Uterus (tissue), 4 donors: ENCODE measurements at places on chromosomes 3 and 15. TPM values are rescaled to one million over a fixed set of nuclear protein-coding genes. Genes with fewer than 3 reads are reported as not detected.
A peak's percentile ranks its signal among the peaks of the same experiment; 100 is the strongest.

DNA sequence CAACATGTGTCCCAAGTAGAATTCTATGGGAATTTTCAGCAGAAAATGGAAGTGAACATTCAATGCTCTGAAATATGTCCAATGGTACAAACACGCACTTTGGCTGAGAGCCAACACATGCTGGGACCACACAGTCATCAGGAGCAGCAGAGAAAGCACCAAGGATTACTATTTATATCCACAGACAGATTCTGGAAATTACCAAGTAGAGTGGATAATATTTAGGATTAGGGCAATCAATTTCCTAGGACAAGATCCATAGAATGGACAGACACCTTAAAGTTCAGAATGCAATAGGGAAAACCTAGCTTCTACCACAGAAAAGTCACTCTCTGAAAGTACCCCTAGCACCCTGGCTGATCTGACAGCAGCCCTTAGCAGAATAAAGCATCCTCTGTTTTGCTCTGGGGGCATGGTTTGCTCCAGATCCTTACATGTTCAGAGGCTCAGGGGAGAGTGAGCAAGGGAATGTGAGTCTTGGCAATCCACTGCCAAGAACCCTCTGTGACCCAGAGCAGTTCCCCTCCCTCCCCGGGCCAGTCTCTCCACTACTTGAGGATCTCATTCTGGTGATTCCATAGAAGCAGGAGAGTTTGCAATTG is 206.0 kb upstream of the WNT5A start:
- DNase-seq = no peak

GRCh38 chr15:86557018-86557550 is 477.4 kb downstream of the AGBL1 start:
- no peak for DNase-seq

The EXD1 gene
- total RNA-seq = not detected

The ACTC1 gene
- not detected for total RNA-seq

The ADAMTS9 gene
- total RNA-seq = 168 TPM

- DNase-seq = no peak
Measured at GRCh38 chr3:16509721-16510619, 3.5 kb downstream of the RFTN1 start.

DNA sequence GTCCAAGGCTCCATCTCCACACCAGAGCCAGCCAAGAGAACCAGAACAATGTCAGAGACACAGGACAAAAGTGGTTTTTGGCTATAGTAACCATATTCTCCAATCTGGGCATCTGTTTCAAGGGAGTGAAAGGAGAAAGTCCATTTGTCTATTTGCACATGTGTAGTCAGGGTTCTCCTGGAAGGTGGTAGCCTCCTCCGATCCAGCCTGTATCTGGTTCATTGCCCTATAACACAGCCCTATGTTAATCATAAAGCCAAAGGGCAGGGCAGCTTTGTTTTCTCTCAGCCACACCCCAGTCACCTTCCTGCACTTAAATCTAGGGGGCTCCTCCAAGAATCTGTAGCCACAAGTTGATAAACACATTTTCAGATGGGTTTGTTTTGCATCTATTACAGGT is 128.1 kb upstream of the ADPGK start:
- DNase-seq = no peak

- DNase-seq = no peak
Measured at GRCh38 chr3:46070595-46071093, 43.4 kb upstream of the XCR1 start.

The MGA gene
- 93.2 TPM for total RNA-seq

The SCAANT1 gene
- total RNA-seq = not detected

- DNase-seq = no peak
Measured at GRCh38 chr3:171901615-171902312, 58.6 kb downstream of the TMEM212 start.

The ZNF770 gene
- 43.3 TPM for total RNA-seq

DNA sequence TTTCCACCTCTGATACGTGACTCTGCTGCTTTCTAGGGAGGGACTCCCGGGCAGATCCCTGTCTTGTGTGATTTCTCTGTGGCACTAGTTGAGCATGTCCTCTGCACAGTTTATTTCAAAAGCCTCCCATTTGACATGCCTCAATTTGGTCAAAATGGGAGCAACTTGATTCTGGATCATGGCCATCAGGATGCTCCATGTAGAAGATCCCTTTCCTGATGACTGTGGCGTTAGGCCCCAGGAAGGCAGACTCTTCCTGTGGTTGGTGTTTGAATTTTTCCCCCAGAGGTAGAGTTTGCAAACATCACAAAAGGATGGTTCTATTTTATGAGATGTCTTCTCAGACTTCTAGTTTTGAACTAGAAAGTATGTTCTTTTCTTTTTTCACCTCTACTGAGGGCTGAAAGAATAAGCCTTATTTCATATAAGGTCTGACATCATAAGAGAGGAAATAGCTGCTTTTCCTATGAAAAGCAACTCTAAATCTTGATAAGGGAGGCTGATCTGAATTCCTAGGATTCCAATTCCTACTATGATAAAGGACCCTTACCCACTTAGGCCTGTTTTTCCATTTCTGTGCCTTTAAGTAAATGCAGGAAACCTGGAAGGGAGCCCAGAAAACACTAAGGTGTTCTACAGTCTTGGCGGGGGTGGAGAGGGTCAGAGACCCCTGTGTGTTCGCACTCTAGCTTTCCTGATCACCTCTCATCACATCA is 243.8 kb upstream of the CHRM5 start:
- DNase-seq = no peak

GRCh38 chr3:13493867-13494441 is 13.8 kb downstream of the HDAC11 start:
- no peak for DNase-seq

DNA sequence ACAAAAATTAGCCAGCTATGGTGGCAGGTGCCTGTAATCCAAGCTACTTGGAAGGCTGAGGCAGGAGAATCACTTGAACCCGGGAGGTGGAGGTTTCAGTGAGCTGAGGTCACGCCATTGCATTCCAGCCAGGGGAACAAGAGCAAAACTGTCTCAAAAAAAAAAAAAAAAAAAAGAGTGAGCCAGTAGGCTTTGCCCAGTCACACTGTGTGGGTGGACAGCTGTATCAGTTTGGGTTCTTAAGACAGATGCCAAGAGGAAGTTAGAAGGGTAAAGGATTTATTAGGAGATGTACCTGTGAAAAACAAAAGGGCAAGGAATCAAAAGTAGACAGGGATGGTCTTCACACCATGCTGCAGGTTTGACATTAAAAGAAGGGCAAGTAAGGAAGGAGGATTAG is 86.1 kb upstream of the CGNL1 start:
- DNase-seq = no peak

- DNase-seq = no peak
Measured at GRCh38 chr3:25177041-25177440, 251.0 kb upstream of the RARB start.

DNA sequence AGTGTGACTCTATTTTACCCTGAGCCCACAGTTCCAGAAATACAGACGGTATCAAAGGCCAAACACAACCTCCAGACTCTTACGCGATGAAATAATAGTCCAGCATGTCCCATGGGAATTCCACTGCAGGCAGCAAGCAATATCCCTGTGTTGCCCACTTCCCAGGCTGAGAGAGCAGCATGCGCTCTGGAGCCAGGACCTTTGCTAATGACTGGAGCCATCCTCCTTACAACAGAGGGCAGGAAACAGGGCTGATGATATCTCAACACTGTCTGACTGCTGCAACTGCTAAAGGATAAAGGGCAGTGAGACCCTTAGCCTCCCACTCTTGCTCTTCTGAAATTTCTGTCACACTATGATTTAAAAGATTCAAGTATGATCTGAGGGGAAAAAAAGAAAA is 34.8 kb downstream of the MCF2L2 start:
- no peak for DNase-seq

DNA sequence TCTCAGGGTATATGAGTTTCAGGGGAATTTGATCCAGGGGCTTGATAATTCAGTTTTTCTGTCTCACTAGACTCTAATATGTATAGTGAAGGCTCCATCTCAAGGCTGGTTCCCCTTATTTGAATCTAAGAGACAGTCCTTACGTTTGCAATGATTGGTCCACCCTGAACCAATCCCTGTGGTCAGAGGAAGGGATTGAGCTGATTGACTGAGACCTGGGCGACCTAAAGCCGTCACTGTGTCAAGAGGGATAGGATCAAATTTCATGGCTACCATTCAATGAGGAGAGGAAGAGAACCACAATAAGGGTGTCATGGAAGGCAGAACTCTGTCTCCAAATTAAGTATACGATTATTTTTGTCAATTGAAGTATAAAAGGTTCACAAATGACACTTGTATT is 16.3 kb downstream of the NUDT16 start:
- no peak for DNase-seq

The ITPR1 gene
- total RNA-seq = 162 TPM

The MME gene
- total RNA-seq = 2.3 TPM

- no peak for DNase-seq
Measured at GRCh38 chr15:87118846-87119245, 1039.2 kb downstream of the AGBL1 start.

DNA sequence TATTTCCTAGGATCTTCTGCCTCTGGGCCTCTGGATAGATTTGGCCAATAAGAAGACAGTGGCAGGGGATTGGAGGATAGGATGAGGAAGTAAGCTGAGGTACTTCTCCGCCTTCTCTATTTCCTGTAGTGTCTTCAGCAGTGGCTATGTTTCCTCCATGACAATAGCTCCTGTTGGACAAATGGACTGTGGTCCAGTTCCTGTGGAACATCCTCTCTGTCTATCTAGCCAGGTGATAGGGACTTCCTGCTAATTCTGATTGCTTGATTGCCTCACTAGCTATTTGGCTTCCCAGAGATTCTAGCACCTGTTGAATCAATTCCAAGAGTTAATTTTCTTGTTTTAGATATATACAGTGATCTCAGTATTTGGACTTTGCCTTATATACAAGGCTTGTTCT is 456.2 kb upstream of the NECTIN3 start:
- no peak for DNase-seq

The ARHGEF26 gene
- 17.0 TPM for total RNA-seq

GRCh38 chr3:82012775-82013174 is 251.3 kb upstream of the GBE1 start:
- no peak for DNase-seq

DNA sequence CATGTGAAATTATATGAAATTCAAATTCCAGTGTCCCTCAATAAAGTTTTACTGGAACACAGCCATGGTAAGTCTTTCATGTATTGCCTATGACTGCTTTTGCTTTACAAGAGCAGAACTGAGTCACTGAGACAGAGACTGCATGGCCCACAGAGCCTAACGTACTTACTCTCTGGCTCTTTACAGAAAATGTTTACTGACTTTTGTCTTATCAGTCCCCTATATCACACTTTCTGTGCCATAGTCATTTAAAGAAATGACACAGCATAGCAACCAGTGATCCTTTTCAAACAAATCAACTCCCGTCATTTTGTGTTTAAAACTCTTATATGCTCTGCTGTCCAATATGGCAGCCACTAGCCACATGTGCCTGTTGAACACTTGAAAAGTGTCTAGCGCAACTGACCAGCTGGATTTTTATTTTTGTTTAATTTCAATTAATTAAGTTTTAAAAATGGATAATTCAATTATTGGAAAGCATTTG is 129.7 kb upstream of the CDIN1 start:
- no peak for DNase-seq

GRCh38 chr15:66936109-66936860 is 129.1 kb upstream of the SMAD3 start:
- peak; percentile 27 for DNase-seq

The POLR2M gene
- 1,278 TPM for total RNA-seq

The IFT122 gene
- 70.2 TPM for total RNA-seq

The MYO5C gene
- 29.8 TPM for total RNA-seq

- DNase-seq = no peak
Measured at GRCh38 chr15:66433726-66434125, 47.0 kb downstream of the MAP2K1 start.

GRCh38 chr3:150079029-150079739 is 108.5 kb upstream of the PFN2 start:
- peak; percentile 56 for DNase-seq

GRCh38 chr3:194072097-194072428 is 63.9 kb upstream of the HES1 start:
- no peak for DNase-seq

DNA sequence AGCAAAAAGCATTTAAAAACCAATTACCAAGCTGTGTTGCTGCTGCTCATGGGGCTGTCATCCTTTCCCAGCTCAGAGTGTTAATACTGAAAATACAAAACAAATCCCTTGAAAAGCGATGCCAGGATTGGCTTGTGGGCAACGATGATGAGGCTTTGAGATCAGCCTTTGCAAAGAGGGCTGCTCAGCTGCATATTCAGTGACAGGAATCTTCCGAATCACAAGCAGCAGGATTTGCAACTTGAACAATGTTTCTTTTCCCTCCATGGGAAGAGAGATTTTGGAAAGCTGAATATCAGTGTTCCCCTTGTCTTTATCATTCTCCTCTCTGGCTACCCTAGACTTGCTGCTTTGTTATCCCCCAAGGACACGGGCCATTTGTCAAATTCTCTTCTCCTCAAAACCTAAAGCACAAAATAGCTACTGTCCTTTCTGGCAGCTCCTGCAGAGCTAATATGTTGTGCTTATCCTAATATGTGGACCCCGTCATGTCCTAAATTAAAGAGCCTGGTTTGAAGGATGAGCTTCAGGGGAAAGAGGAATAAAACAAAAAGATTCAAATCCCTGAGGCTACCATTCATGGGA is 375.8 kb downstream of the GAP43 start:
- no peak for DNase-seq

DNA sequence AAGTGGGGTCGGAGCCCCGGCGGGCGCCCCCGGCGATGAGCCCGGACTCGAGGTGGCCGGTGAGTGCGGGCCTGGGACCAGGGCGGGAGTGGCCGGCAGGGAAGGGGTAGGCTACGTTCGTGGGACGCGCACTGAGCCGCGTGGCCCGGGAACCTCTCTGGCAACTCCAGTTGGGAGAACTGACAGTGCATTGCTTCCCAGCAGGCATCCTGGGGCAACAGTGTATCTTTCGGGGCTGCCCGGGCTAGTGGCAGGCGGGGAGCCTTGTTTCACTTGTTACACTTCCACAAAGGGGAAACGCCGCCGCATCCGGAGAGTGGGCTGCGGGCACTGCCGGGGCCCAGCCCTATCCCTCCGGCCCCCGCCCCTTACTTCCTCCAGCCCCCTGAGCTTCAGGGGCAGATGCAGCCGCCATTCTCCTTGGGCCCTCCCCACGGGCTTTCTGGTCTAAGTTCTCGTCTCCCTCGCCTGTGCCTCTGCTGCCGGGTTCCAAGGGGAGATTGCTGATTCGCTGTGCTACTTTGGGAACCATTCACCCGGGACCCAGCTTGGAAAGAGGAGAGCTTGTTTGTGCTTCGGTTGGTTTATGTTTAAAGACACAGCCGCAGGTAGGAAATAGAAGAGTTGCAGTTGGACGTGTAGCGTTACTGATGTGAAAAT is 675 bp downstream of the BRPF1 start:
- no peak for DNase-seq

The CDCP1 gene
- total RNA-seq = 5.6 TPM

The AGBL1 gene
- total RNA-seq = not detected

DNA sequence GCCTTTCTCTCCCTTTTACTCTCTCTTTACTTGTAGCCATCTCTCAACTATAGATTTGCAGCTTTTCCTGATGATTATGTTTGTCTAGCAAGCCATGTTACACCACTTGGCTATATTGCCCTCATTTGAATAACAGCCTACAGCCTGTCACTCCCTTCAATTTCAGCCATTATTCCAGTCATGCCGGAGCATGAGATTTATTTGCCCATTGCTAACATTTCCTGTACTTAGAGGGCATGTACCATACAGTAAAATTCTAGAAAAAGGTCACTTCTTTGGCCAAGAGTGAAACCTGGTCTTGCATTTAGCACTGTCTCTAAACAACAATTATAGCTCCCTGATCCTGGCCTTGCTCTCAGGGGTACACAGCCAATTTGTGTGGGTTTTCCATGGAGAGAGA is 221.7 kb upstream of the TMC3 start:
- no peak for DNase-seq

The GOLGA6C gene
- total RNA-seq = not detected

GRCh38 chr3:150371741-150372254 is 36.3 kb upstream of the TSC22D2 start:
- peak; percentile 71 for DNase-seq
